C1 segment of cervical spinal cord (tissue), 14 donors: ENCODE measurements at places on chromosomes 2 and 18.
A peak's percentile ranks its signal among the peaks of the same experiment; 100 is the strongest.

DNA sequence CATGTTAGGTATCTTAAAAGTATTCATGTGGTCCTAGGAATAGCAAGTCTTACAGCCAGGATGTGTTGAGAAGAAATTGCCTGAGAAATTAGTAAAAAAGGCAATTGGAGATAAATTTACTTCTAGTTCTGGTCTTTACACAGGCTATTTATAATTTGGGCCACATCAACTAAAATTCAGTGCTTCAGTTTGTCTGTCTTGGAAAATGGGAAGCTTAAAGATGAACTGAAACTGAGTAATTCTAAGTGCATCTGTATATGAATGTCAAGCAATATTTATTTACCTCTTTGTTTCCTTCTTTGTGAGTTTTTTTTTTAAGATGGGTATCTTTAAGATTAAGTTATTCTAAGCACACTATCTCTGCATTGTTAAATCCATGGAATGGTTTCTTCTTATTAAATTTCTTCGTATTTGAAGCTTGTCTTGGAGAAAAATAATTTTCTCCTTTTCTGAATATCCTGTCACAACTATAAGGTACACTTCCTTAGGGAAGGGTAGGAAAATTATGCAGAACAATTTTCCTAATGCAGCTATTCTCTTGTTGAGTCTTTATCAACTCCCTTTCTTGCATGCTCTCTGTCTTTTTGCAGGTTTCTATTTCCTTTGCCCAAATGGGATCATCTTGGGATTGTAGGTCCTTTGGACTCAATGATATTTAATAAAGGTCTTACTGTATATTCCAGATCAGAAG lies 39.7 kb upstream of the MMADHC start:
- no peak for DNase-seq

DNA sequence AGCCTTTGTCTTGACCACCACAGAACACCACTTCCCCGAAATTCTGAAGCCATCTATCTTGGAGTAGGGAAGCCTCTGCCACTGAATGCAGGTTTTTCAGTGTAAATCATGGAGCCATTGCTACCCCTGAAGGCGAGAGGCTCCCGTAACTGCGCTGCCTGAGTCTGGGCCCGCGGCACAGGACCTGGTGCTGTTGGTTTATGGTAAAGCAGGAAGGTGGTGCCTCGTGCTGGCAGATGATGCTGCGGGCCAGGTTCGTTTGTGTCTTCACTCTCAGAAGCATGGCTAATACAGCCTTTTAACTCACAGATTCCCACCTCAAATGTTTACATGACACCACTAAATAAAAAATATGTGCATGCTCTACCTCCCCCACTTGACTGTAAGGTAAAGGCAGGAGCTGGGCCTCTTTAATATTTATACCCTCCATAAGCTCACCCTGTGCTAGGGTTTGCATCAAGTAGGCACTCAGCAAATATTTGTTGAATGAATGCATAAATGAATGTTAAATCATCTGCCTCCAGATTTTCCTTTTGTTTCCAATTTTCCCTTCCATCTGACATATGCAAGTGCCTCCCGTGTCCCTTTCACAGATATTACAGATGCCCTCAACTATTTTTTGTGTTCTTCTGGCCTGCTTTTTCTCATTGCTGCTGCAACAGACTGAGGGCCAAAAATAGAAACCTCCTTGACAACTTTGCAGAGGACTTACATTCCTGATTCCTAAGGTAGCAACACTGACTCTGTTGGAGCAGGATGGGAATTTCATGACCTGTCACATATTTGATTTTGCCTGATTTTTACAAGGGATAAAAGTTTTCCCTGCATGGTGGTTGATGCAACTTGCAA lies 83.5 kb upstream of the CPO start:
- DNase-seq: no peak

DNA sequence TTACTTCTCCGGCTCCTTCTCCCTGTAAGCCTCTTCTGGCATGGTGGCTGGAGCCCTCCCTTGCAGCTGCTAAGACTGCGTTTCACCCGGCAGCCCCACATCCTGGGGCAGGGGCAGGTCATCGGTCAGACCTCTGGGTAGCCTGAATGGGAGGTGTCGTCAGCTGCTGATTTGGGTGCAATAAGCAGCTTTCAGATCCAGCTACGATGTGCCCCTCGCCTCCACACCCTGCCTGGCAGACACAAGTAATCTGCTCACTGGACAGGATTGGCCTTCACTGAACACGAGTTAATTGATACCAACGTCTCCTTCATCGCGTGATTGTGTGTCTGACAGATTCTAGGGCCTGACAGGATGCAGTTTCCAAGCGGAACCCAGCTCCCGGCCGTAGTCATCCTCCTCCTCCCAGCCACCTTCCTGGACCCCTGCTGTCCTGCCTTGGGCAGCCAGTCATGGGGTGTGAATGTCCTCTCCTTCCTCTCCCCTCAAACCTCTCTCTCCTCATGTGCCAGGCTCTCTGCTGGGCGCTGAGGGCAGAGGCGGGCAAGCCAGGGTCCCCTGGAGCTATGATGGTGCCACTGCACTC lies 18.9 kb upstream of the PDIA6 start:
- DNase-seq: no peak

GRCh38 chr18:48575658-48576456 lies 37.0 kb downstream of the CTIF start:
- no peak for DNase-seq

GRCh38 chr2:46943881-46944798 lies 28.5 kb upstream of the MCFD2 start:
- DNase-seq: no peak

DNA sequence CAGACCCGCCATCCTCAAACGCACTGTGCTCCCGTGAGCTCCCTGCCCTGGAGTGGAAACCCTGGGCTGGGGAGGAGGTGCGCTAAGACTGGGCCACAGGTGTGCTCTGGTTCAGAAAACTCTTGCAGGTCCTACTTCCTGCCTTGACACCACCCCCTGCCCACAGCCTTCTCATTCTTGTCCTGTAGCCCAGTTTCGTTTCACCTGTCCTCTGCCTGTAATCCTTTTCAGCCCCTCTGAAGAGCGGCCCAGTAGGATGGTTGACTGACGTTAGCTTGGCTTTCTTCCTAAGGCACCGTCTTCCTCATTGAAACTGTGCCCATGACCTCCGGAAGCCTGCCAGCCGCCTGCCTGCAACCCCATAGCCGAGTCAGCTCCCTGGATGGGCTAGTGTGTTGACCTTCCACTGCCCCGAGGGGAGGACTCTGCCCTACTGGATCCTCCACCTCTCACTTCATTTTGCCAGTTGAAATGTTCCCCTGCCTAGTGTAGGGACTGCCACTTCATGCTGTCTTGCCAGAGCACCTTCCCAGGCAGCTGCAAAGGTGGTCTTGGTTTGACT lies 116.9 kb downstream of the AGAP1 start:
- no peak for DNase-seq

GRCh38 chr2:225122007-225122406 lies 79.7 kb upstream of the DOCK10 start:
- DNase-seq: no peak

DNA sequence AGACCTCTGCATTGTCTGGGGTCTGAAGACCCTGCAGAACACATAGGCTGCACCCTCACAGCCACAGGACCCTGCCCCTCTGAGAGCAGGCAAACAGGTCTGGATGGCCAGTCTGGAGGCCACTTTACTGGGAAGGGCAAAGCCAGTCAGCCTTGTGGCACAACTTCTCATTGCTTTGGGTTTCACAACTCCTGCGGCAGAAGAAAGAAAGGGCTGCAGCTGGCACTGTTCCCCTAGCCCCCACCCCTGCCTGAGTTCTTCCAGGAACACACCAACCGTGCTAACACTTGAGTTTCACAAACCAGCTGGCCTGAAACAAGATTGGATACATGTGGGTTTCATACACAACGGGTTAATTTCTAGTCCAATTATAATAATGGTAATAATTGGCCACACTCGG lies 276.5 kb upstream of the MGAT5 start:
- no peak for DNase-seq

- no peak for DNase-seq
These were observed 1.3 kb upstream of the MEIS1 start for GRCh38 chr2:66433695-66433944.

GRCh38 chr2:14015113-14015630 lies 617.3 kb upstream of the LRATD1 start:
- no peak for DNase-seq

- no peak for DNase-seq
These were observed 77.2 kb downstream of the CD28 start for GRCh38 chr2:203783496-203784203.

DNA sequence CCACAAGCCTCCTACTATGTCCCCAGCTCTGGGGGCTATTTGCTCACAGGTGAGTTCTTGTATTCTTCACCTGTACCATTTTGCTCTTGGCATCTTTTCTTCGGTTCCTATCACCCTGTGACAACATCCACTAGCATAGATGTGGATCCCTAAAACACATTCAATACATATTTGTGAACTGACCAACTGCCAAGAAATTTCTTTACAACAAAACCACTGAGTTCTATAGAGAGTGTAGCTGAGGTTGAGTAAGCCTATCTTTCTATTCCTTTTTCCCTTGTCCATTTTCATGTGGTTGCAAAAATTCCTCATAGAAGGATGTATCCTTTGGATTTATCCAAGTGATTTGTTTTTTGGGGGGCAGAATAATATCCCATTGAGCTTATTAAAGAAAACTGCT lies 192.7 kb upstream of the ITGA4 start:
- DNase-seq: no peak

- no peak for DNase-seq
These were observed 137.0 kb downstream of the DNAH6 start for GRCh38 chr2:84653302-84653701.

DNA sequence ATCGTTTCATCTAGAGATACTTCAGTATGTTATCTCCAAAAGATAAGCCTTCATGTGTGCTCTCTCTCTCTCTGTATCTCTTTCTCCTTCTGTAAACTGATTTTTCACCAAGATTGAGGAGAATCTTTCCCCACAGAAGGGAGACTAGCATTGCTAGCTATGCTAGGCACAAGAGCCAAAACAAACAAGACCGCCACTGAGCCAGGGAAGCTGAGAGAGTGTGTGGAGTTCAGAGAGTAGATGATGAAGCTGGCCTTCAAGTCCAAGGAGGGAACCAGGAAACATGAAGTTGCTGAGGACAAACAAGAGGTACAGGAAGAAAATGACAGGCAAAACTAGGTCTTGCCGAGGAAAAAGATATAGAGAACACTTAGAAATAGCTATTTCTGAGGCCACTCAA lies 23.4 kb downstream of the DAPL1 start:
- no peak for DNase-seq

DNA sequence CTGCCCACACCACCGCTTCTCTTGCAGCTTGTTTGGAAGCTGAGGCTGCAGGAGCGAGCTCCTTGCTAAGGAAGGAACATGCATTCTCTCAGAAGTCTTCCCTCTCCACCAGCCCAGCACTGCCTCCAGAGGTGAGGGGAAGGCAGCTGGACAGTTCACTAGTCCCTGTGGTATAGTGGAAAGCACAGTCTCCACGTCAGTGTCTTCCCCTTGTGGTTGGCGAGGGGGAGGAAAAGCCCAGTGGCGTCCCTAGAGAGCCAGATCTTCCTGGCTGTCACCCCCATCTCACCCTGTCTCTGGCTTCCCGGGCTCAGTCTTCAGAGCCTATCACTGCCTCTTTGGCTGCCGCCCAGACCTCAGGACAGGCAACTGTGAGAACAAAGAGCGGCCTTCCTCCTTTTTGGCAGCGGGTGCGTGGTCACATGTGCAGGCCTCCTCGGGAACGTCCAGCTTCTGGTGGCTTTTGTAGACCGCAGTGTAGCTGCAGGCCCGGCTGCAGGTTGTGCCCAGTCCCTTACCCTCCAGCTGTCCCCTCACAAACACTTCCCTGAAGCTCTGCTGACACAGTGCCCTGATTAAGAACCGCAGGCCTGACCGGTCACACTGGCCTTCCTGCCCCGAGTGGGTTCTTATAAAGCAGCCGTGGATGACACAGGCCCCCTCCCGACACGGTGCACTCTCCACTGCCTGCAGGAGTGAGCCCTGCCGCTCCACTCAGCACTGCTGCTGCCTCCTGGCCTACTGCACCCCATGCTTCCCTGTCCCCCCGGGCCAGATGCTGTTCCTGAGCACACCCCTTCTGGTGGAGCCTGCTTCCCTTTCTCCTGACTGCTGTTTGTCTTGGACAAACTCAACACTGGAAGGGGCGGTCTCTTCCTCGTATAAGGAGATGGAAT lies 90.9 kb downstream of the RNF144A start:
- peak; percentile 30 for DNase-seq

- DNase-seq: no peak
These were observed at the start of gene CDH7 for GRCh38 chr18:65750389-65751154. Gene CDH7, plus strand, starts transcription at chr18:65751012. Its CDS starts 11,831 bp downstream, at chr18:65762843.

- DNase-seq: no peak
These were observed 97.9 kb upstream of the RND3 start for GRCh38 chr2:150585221-150585971.

DNA sequence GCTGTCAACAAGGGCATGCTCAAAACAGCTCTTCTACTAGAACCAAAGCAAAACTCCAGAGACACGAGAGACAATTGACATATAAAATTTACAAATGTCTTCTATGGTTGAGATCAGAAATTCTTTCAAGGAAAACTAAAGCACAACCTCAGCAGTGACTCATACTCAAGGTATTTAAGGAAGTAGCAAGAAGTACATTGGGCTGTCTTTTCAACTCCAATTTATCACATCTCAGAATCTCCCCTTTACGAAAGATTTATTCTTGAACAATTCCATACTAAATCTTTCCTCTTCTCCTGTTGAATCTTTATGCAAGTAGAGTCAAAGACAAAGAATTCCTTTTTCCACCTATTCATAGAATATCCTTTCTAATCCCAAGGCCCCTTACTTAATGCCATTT lies 324.0 kb downstream of the IRS1 start:
- no peak for DNase-seq

DNA sequence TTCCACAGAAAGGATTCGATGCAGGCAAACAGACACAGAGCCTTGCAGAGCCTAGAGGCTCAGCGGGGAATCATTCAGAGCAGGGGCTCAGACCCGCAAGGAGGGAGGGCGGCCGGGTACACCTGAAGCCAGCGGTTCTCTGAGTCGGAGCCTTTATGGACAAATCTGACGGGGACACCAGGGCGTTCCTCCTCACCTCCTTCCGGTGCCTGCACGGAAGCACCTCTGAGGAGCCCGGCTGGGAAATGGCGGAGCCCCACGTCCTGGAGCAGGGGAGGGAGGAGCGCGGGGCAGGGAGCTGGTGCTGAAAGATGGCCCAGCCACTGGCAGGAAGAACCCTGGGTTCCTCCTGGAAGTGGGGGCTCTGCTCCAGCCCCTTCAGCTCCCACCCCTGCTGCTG lies 193.5 kb upstream of the ALKAL2 start:
- DNase-seq: no peak

- DNase-seq: no peak
These were observed 256.9 kb upstream of the COPS8 start for GRCh38 chr2:236828820-236829219.
